AG08396 (cell line): ENCODE measurements at places on chromosomes 1 and 21.

GRCh38 chr1:150420560-150421265 lies 56.8 kb downstream of the RPRD2 start:
- DNase-seq, result no peak

- no peak for DNase-seq
These were observed 1044.9 kb downstream of the BRINP3 start for GRCh38 chr1:189432753-189433152.

- DNase-seq, result no peak
These were observed 122.3 kb downstream of the TGFB2 start for GRCh38 chr1:218467101-218468072.

DNA sequence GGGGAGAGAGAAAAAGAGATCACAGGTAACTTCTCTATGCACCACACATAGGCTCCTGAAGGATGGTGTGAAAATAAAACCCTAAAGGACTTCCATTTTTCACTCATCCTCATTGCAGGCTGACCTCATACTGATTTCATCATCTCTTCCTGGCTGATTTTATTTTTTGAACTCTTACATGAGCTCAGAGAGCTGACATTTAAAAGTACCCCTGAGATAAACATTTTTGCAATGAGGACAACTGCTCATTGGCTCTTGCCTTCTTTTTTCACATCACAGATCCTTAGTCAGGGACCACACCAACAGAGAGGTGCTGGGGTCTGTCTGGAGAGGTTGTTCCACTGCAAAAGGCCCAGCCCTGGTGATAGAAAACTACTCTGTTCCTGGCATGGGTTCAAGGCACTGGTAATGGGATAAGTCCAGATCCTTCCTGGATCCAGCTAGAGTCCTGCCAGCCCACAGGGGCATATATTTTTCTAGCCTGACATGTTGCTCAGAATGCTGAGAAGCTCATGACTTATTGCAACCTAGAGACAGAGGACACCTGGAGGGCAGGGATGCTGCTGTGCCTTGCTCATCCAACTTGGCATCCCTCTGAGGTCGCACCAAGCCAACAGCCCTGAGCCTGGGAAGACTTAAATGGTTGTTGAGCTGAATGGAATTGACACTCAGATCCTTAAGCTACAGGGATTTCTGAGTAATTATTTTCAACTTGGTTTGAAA lies 360.0 kb downstream of the HHAT start:
- DNase-seq, result no peak

- no peak for DNase-seq
These were observed 400 bp downstream of the SAMD11 start for GRCh38 chr1:923991-924655.

DNA sequence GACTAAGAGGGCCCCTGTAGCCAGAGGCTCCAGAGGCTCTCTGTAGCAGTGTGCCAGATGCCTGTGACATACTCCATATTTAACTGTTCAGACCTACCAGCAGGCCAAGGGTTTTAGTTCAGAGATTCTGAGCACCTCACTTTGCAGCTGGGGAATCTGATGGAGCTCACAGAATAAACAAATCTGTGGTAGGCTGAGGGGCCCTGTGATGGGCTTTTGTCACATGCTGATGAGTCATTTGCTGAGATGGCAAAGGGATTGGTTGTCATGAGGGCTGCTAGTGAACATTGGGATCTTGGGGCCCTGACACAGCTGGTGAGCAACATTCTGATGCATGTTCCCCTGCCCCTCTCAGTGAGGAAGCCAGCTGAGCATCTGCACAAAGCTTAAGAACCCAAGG lies 482.2 kb downstream of the CAMTA1 start:
- DNase-seq, result peak; percentile 73

GRCh38 chr1:18994381-18994780 lies 37.9 kb upstream of the IFFO2 start:
- no peak for DNase-seq

GRCh38 chr1:53068314-53069099 lies 6.5 kb downstream of the PODN start:
- no peak for DNase-seq

DNA sequence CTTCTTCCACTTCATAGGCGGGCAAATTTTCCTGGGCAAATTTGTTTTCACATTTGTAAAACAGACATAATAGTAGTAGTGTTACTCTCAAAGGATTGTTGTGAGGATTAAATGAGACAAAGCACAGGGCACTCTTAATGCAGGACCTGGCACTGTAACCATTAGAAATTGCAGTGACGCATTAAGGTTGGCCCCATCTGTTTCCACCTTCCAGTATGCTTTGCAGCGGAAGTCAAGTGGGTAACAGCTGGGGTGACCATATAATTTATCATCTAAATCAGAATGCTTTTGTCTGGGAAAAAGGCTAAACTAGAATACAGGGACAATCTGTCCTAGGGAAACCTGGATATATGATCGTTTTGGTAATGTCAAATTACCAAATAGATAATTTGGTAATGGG lies 132.5 kb upstream of the CACHD1 start:
- no peak for DNase-seq

GRCh38 chr1:8764293-8764937 lies 53.0 kb downstream of the RERE start:
- no peak for DNase-seq

- DNase-seq, result no peak
These were observed 492.0 kb upstream of the RUNX1 start for GRCh38 chr21:35540950-35541638.

DNA sequence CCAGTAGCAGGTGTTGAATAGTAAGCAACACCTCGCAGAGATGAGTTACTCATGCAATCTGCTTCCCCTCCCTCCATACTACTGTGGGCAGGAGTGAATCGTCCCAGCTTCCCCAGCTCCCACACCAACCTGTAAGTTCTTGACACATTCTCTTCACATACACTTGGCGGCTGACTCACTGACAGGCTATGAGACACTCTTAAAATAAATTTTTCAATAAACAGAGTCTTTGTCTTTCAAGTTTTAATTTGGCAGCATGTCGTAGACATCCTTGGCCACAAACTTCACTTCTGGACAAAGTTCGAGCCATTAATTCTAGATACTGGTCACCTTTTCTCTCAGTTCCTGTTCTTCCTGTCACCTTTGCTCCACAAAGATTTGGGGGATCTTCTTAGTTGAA lies 290.7 kb downstream of the TM2D1 start:
- no peak for DNase-seq

GRCh38 chr1:15584489-15585363 lies at the start of gene AGMAT:
TSS of gene AGMAT (minus strand) at chr1:15585051. CDS start at chr1:15584967, 84 bp downstream.
- peak; percentile 68 for DNase-seq

DNA sequence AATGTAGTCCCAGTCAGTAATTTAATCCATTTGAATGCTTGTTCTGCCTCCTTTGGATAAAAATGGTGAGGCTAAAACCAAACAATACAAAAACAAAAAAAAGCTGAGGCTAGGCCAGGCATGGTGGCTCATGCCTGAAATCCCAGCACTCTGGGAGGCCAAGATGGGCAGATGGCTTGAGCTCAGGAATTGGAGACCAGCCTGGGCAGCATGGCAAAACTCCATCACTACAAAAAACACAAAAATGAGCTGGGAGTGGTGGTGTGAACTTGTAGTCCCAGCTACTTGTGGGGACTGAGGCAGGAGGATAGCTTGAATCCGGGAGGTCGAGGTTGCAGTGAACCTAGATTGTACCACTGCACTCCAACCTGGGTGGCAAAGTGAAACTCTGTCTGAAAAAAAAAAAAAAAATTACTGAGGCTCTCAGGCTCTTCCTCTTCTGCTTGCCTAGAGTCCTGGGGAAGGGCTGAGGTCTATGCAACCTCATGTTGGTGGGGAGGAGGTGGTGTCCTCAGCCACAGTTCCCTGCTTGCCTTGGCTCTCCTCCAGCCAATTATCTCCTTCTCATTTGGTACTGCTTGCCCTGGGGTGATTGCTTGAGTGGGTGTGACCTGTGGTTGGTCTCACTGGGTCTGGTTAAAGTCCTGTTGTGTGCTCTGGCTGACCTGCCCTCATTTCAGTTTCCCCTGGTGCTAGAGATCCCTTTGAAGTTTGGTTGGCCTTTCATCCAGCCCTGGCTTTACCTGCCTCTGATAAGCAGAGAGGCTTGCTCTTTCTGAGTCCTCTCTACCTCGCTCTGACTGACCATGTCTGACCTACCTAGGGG lies 20.9 kb downstream of the S1PR1 start:
- no peak for DNase-seq

DNA sequence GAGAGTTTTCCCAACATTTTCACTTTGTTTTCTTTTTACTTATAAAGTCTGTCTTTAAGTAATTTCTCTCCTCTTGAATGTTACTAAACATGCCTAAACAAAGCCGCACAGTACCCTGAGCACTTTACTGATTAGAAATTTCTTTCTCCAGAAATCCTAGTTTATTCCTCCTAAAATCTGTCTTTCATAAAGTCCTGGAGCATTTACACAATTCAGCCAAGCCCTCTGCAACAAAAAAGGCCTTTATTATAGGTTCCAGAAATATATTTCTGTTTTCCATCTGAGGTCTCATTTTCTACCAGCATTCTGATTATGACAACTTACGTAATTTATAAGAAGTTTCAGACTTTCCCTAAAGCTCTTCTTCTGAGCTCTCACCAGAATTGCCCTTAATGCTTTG lies 549.5 kb upstream of the OLFM3 start:
- DNase-seq, result no peak

DNA sequence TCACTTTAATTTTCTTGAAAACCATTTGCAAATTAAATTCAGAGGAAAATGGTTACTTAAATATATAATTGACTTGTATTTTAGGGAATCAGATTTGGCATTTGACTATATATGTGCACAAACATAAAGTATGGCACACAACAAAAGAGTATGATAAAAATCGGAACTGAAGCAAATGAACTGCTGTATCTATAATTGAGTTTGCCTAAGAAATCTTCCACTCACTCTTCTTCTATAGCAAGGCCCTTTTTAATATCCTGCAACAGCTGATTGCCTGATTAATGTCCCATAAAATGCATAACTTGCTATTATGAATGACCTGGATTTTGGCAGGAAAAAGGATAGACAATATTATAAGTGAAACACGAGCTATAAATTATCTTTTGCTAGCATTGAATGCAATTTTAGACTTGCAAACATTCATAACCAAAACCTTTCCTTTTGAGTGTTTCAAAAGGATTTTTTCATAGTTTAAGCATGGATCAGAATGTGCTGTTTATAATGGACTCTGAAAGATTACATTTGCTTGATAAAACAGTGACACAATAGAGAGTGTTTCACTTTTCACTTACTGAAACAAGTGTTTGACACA lies 2204.3 kb downstream of the MRPL39 start:
- no peak for DNase-seq

DNA sequence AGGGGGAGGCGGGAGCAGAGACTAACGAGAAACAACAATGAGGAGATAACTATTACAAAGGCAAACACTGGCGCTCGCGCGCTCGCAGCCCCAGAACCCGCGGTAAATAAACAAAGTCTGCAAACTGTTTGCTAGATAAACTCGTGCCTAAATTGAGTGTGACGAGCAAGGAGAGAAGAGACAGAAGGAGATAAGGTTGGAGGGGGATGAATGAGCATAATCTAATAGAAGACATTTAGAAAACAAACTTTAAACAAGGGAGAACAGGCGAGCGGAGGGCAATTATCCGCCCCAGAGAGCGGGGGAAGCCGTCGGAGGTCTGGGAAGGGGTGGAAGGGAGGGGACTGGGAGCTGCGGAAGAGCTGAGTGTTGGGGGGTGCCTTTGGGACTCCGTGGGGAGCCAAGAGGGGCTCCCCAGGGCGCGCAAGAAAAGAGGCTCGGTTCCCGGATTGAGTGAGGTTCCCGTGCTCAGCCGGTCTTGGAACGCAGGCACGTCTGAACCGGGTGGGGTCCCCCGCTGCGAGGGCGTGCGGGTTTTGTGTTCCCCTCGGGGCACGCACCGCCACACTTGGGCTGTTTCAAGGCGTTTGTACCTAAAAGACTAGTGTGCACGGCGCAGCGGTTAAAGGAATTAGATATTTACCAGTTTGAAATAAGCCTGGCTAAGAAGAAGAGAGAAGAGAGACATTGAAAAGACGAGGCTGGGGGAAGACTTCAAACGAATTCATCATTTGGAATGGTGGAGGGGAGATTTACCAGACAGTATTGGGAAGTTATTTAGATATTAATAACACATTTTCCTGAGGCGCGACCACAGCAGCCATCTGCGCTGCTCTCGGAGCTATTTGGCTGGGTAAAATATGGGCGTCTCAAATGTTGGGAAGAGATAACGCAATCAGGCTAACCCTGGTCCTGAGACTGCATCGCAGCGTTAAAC lies 10.6 kb downstream of the PAX7 start:
- DNase-seq, result no peak
